ENCODE measurements at places on chromosomes 3 and 15.

DNA sequence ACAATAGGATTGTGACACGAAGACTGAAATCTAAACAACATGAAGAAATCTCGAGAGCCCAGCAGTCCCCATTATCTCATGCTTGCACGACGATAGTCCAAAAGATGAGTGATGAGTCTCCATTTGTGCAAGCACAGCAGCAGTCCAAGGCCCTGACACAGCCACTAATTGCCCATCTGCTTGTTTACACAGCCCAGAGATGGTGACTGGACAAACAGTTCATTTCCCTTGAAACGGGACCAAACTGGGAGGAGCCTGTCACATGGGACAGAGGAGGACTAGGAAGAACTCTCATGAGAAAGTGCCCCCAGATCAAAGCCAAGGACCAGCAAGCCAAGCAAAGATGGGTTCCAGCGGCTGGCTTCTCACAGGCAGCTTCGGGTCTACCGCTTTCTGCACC lies 121.0 kb downstream of the GREM1 start:
- no peak overlapping the region for H3K4me3 ChIP-seq
- peak; percentile 48 for DNase-seq
- no peak overlapping the region for H3K27ac ChIP-seq
- no peaks in the 10 kb centered on the region for H3K4me1 ChIP-seq
- H3K27me3 ChIP-seq = no peaks in the 10 kb centered on the region

GRCh38 chr3:17431004-17431403 lies 311.4 kb downstream of the TBC1D5 start:
- H3K4me3 ChIP-seq = no peak overlapping the region
- DNase-seq = peak; percentile 23
- H3K4me1 ChIP-seq = no peaks in the 10 kb centered on the region
- H3K27ac ChIP-seq = no peak overlapping the region
- no peaks in the 10 kb centered on the region for H3K36me3 ChIP-seq

DNA sequence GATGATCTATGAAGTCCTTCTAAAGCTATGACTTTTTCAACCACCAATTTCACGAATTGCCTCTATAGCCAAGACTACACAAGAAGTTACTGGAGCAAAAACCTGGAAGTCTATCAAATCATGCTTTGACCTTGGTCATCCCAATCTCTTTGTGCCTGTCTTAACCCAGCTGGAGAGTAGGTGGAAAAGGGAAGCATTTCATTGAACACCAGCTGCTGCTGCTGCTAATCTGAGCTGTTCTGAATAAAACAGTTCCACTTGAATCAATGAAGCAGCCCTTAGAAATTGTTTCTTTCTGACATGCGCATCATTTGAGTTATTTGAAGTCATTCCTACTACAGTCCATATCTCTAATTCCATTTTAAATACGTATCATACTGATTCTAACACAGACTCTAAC lies 7.3 kb upstream of the UBE3A start:
- H3K27me3 ChIP-seq = no peaks in the 10 kb centered on the region
- no peak overlapping the region for H3K27ac ChIP-seq
- no peaks in the 10 kb centered on the region for H3K36me3 ChIP-seq

DNA sequence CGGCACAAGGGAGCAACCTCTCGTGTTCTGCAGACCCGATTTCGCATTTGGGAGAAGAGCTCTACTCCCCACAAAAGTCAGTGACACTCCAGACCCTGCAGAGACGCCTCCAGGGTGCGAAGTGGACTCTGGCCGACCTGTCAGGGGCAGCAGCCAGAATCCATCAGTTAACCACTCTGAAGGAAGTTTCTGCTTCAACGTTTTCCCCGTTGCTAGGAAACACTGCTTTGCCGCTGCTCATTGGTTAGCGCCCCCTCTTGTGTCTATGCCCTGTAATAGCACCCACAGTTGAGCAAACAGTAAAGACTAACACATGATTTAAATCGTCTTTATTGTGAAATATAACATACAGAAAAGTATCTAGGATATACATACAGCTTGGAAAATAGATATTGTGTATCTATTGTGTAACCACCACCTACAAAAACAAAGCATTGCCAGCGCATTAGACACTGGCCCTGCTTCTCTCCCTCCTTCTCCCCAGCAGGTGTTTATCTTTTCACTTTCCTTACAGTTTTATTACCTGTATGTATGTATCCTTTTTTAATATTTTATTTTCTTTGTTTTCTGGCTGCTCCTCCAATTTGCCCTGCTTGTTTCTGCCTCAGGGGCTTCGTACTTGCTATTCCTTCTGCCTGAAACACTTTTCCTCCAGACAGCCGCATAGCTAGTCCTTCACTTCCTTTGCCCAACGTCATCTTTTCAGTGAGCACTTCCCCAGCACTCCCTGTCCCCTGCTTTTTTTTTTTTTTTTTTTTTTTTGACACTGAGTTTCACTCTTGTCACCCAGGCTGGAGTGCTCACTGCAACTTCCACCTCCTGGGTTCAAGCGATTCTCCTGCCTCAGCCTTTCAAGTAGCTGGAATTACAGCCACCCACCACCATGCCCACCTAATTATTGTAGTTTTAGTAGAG lies 38.8 kb downstream of the TMEM40 start:
- H3K36me3 ChIP-seq = no peaks in the 10 kb centered on the region
- peak; percentile 91 for DNase-seq
- peaks cover 4% of the 10 kb centered on the region for H3K4me1 ChIP-seq
- H3K27me3 ChIP-seq = no peaks in the 10 kb centered on the region

- no peak overlapping the region for H3K4me3 ChIP-seq
- H3K36me3 ChIP-seq = no peaks in the 10 kb centered on the region
- peaks cover 23% of the 10 kb centered on the region for H3K4me1 ChIP-seq
Observed at GRCh38 chr3:171494457-171495109, 34.4 kb upstream of the TNIK start.
